ENCODE measurements at places on chromosomes 5 and 9.

- no peak for DNase-seq
Measured at GRCh38 chr9:93286252-93287188, 102.6 kb downstream of the WNK2 start.

- DNase-seq = no peak
Measured at GRCh38 chr5:169706758-169707450, 69.8 kb downstream of the DOCK2 start.

DNA sequence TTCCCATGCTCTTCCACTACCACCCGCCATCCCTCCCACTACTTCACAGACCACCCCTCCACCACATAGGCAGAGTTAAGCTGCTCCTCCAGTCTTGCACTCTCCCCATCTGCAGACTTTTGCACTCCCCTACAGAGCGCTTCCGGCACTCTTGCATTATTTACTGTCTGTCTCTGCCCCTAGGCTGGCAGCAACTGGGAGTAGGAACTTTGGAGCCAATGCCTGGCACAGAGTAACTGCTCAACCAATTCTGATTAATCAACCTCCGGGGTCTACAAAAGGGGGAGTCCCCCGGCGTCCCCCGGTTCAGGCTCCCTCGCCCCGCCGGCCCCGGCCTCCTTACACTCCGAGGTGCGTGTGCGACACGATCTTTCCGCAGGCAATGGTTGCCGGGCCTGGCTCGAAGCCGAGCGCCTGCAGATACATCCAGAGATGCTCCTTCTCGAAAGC lies 498 bp downstream of the HAUS6 start:
- DNase-seq = peak; percentile 48

DNA sequence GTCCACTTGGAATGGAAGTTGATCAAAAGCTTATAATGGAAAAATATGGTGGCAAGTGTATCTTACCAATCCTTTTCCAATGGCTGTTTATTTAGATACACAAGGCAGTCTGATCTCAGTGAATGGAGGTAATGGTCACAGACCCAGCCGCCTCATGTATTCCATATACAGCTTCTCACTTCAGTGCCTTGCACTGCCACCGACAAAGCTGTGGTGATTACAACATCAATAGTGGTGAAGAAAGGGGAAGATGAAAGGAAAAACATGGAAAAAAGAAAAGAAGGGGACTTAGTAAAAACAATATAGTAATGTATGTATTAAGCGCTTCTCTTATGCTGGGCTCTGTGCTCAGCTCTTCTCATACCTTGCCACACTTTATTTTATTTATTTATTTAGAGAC lies 297.3 kb upstream of the RASA1 start:
- no peak for DNase-seq

Measured in CD4-positive, alpha-beta T cell treated with Interleukin-21 for 1 hour (primary cell).